ENCODE measurements at places on chromosomes 1 and 21.

- no peak for DNase-seq
These were observed 376.0 kb downstream of the SMYD3 start for GRCh38 chr1:246131095-246131494.

DNA sequence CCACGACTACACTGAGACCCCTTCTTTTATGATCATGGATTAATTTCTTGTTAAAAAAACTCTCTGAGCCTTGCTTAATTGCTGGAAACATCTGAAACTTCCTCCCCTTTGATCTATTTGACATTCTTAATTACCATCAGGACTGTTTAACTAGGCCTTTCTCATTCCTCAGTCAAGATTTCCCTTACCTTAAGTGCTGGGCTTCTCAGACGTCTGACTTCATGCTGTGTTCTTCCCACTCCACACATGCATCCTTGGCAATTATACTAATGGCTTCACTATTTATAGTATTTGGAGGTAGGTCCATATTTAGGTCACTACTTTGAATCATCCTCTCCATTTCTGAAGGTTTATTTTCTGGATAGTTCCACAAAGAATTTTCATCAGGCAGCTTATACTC lies 341.3 kb upstream of the TMPRSS15 start:
- DNase-seq = no peak

DNA sequence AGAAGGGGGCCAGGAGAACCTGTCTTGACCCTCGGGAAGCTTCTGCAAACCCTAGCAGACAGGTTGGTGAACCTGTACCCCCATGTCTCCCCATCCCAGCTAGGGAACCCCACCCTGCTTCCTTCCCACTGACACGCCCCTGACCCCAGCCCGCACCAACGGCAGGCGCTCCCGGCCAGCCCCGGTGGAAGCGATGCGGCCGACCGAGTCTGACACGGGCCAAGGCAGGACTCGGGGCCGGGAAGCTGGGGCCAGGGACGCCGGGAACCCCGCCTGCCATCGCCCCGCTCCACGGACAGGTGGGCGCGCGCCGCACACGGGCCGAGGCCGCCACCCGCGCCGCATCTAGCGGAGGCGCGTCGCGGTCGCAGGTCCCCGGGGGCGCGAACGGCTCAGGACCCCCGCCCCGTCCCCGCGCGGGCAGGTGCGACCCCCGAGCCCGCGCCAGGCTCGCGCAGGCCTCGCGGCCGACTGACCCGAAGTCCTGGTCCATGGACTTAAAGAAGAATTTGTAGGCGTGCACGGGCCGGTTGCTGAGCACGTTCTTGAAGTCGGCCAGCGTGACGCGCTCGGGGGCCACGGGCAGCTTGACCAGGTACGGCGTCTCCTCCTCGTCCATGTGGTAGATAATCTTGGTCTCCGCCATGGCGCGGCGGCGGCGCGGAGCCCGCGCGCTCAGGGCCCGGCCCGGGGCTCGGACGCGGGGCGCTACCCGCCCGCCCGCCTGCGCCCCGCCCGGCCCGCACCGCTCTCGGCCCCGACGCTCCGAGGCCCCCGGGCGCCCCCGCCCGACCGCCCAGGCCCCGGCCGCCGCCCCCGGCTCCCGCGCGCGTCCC lies 580 bp downstream of the DVL1 start:
- no peak for DNase-seq

DNA sequence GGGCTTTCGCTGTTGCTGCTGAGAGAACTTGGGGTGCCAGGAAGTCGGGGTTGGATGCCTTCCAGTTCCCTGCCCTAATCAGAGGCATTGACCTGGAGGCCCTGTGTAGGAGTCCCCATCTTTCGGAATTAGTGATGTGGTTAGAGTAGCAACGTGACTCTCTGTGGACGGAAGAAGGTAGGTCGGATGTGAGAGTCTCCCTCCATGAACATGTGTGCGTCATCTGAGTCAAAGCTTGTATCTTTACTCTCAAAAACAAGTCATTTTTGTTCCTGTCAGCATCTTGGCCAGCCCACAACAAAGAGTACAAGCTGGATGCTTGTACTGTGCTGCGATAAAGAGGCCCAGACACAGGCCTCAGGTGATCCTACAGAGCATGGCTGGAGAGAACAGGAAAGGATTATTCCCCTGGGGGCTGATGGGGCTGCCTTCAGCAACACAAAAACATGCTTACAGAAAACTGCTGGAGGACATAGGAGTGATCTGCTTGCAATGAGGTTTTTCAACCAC lies 31.0 kb upstream of the IL10 start:
- DNase-seq = peak; percentile 29

GRCh38 chr1:230278871-230279582 lies 147.1 kb downstream of the PGBD5 start:
- no peak for DNase-seq

- DNase-seq = no peak
These were observed 23.8 kb downstream of the SLC27A3 start for GRCh38 chr1:153799016-153799415.

DNA sequence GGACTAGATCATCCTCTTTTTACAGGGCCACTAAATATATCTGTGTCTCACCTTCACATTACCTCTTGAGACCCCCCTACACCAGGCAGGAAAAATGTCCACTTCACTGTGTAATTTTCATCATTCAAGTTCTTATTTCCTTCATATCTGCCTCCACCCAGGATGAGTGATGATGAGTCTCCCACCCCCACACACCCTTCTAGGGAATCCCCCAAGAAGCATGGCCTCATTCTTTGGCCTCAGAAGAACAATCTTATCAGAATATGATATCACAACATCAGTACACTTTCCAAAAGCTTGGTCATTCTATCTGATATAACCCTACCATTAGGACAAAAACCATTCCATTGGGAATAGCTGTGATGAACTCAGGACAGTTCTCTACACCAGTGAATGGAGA lies 170.3 kb upstream of the DUSP10 start:
- DNase-seq = no peak

DNA sequence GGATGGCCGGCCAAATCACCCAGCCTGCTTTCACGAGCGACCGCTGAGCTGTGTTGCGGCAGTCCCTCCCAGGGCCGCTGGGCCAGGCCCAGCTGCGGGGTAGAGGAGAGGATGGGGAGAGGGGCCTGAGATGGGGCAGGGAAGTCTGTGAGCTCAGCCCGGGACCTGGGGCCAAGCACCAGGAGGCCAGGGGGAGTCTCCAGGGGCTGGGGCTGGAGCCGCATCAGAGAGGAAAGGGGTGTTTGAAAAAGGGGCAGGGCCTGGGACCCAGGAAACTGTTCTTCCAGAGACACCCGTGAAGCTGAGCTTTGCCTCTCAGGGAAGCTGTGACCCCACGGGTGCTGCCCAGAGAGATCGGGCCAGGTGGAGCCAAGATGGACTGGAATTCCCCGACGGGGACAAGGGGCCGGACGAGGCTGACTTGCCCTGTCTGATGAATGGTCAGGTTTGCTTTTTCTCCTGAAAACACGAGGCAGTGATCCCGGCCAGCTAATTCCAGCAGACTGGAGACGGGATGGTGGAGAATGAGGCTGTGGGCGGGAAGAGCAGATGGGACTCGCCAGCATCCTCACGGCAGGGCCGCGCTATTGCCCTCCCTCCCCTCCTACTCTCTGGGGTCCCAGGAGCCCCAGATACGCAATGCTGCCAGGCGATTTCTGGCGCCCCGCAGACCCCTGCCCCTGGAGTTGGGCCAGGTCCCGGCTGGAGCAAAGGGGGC lies 40.3 kb upstream of the COL18A1 start:
- no peak for DNase-seq

GRCh38 chr1:6466023-6466422 lies at the start of gene TNFRSF25:
Gene TNFRSF25 (minus strand): TSS chr1:6466173. CDS start chr1:6466107, 66 bp downstream.
- peak; percentile 48 for DNase-seq

DNA sequence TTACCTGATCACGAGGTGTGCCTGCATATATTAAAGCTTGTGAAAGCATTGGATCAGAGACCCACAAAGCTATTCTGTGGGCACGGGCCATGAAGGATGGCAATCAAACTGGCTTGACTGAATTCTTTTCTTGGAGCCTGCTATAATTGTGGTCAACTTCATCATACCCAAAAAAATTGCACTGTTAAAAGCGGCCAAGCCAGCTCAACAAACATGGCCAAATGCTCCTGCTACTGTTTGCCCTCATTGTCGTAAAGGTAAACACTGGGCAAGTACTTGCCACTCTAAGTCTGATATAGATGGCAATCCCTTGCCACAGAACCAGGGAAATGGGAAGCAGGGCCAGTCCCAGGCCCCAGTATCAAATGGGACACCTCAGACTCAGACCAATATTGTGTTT lies 6.6 kb upstream of the GSTM5 start:
- no peak for DNase-seq

Measured in stimulated activated CD4-positive, alpha-beta T cell treated with anti-CD3 and anti-CD28 coated beads, Interleukin-15, amount 100 ng/mL, for 1 hour (primary cell).